ENCODE measurements at places on chromosomes 16 and 17.

DNA sequence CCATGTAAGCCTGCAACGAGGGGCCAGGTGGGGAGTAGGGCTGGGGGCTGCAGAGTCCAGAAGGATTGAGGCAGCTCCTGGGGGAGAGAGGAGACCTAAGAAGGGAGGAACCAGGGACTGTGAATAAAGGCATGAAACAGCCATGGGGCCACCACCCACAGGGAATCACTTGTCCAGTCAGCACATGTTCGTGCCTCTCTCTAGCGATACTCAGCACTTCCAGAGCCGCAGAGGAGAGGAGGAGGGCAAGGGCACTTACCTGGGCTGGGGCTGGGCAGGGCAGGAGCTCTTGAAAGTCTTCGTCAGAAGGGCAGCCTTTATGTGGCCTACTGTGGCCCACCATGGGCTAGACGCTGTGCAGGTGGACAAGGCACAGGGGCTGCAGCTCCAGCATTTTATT is 24.2 kb downstream of the CACNA1G start:
- no peak for DNase-seq

DNA sequence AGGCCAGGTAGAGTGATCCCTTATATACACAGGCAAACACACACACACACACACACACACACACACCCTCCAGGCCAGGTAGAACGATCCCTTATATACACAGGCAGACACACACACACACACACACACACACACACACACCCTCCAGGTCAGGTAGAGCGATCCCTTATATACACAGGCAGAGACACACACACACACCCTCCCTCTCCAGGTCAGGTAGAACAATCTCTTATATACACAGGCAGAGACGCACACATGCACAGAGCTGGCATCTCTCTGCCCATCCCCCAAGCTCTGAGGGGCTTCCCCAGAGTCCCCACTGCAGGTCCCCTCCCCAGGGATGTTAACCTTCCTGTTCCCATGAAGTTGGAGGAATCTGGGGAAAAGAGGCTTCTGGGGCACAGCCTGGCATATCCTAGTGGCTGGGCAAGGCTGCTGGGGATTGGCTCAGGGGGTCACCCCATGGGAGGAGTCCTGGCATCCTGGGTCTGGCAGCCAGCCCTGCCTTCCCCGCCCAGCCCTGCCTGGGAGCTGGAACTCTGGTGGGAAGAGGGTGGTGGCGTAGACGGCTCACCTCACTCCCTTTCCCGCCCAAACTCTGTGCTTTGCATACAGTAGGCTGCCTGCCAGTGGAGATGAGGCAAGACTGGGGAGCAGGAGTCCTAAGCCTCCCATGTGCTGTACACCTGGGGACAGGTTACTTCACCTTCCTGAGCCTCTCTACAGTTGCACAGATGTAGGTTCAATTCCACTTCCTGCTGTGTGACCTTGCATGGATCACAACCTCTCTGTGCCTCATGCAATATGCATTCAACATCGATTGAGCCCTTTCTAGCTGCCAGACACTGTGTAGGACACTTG is 41.8 kb downstream of the TEKT5 start:
- no peak for DNase-seq

DNA sequence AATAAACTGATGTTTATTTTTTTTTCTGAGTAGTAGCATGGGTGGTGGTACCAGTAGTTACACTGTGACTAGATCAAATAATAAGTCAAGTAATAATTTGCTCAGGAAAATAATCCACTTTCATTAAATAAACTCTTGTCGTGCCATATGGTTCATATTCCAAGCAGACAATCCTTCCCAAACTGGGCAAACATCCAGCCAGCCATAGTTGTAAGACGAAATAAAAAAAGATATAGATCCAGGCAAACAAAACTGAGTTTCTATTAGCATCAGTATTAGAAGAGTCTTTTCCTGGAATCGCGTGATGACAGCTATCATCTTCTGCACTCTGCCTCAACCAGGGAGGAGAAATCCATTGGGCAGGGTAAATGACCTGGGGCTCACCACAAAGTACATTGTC is 508.4 kb upstream of the GOT2 start:
- DNase-seq = no peak

GRCh38 chr16:85233516-85233915 is 121.2 kb upstream of the CIBAR2 start:
- no peak for DNase-seq

DNA sequence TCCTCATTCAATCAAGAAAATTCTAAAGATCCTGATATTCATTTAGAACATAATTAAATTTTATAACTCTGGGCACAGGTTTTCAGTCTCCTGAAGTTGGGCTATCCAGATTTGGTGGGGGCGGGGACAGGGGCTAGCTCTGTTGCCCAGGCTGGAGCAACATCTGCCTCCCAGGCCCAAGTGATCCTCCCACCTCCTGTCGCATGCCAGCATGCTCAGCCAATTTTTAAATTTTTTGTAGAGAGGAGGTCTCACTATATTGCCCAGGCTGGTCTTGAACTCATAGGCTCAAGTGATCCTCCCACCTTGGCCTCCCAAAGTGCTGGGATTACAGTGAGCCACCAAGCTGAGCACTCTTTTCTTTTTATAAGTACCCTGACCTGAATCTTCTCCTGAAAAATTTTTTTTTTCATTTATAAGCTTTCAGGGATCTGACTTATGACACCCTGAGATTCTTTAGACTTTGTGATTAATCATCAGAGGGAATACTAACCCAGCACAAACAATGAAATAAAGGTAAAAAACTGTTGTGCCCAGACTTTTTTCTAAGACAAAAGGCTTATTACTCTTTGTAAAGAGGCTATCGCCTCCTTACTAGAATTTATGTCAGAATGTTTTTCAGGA is 62.6 kb downstream of the TUBD1 start:
- no peak for DNase-seq

DNA sequence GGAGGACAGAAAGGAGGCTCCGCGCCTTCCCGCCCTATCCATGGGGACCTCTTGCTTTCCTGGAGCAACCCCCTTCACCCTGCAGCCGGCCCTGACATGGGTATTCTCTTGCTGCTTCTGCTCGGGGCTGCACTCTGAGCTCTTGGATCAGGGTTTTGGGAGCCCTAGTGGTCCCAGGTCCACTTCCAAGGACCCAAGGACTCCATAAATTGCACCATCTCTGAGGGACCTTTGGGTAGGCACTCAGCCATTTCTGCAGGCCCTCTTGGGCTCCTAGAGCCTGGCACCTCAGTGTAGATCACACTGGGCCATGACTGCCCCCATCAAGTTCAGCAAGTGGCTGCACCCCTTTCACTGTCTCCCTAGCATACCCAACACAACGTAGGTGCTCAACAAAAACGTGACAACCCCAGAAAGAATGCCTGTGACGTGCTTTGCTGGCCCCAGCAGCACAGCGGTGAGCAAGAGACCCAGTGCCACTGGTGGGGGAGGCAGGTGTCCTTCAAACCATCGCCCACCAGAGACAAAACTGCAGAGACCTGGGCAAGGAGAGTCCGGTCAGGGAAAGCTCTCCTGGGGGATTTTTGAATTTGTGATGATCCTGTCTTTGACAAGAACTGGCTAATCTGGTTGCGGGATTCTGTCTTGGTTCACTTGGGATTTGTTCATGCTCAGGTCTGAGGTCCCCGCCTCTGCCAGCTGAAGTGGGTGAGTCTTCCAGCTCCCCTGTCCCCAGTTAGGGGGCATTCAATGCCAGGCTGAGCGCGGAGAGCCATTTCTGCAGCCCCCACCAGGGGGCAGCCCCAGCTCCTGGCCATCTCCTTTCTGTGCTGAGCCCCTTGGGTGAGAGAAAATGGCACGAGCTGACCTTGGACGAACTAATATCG is 2.5 kb upstream of the RAB11FIP4 start:
- DNase-seq = no peak

GRCh38 chr16:85612801-85613603 is at the start of gene GSE1:
GSE1 (plus strand) TSS chr16:85613322; CDS start chr16:85613392, 70 bp downstream.
- peak; percentile 70 for DNase-seq

- DNase-seq = no peak
Observed at GRCh38 chr17:81990836-81991683, 13.6 kb downstream of the ASPSCR1 start.

DNA sequence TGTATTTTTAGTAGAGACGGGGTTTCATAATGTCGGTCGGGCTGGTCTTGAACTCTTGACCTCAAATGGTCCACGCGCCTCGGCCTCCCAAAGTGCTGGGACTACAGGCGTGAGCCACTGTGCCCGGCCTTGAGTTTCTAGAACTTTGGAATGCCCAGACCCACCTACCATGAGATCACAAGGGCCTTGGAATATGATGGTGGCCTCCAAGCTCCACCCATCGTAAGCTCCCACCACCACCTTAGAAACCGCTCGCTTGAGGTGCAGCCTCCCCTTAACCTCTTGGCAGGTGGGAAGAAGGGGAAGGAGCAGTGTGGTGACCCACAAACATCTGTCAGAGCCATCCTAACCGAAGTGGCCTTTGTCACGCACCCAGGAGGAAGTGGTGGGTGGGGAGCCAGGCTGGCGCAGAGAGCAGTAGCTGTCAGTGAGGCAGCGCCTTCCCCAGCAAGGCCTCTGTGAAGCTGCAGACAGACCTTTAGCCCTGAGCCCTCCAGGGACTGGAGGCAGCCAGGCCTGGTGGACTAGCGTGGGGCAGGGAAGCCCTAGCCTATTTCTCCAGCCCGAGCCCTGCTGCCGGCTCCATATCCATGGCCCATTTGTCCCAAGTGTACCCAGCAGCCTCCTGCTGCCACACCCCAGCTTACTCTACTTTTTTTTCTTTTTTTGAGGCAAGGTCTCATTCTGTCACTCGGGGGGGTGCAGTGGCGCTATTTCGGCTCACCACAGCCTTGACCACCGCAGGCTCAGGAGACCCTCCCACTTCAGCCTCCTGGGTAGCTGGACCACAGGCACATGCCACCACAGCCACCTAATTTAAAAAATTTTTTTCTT is 13.1 kb upstream of the SEPHS2 start:
- DNase-seq = no peak

DNA sequence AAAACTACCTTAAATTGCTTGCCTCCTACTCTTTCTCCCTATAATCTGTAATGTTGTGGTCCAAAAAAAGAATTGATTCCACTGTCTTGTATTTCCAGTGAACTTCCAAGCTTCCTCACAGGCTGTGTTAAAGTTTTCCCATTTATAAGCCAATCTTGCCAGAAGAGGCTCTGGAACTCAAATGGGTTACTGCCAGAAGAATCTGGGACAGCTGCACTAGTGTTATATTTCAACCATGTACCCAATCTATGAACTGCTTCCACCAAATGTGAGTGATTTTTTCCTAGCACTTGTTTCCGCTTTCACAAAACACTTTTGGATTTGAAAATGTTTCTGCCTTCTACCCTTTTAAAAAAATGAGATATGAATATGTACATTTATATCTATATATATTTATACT is 1.8 kb downstream of the CCDC43 start:
- DNase-seq = no peak

- no peak for DNase-seq
Observed at GRCh38 chr17:965311-965989, 14.1 kb downstream of the NXN start.

DNA sequence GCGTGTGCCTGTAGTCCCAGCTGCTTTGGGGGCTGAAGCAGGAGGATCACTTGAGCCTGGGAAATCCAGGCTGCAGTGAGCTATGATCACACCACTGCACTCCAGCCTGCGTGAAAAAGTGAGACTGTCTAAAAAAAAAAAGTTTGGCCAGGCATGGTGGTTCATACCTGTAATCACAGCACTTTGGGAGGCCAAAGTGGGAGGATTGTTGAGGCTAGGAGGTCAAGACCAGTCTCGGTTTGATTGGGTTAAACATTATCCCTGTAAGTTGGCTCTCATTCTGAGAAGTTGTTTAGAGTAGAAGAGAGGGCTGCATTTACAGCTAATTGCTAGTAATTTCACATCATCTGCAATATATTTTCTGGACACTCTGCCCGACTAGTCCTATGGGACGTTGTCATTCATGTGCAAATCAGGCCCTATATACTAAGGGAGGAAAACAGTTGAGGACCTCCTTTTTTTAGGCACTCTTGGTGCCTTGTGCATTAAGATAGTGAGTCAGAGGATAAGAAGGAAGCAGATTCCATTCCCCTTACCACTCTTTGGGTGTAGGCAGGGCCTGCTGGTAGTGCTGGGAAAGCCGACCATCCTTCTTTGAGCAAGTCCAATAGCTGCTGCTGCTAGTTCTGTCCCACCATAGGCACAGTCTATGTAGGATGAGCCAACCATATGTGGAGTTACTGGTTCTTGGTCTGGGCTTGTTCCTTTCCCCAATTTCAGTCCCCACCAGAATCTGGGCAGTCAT is 18.7 kb downstream of the HMOX2 start:
- no peak for DNase-seq

DNA sequence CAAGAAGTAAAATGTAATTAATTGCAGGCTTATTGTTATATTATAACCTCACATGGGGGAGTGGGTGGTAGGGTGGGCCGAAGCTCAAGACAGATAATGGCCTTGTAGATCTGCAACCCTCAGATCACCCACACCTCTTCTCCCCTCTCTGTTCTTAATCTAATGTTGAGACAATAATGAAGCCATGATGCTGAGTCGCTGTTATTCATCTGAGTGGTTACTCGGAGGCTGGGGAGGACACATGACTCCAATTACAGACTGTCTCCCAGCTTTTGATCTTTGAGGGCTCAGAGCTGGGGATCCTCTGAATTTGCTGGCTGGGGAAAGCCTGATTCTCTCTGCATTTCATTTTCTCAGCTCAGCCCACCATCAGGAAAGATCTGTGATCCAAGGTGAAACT is 275.3 kb downstream of the SHISA9 start:
- no peak for DNase-seq

DNA sequence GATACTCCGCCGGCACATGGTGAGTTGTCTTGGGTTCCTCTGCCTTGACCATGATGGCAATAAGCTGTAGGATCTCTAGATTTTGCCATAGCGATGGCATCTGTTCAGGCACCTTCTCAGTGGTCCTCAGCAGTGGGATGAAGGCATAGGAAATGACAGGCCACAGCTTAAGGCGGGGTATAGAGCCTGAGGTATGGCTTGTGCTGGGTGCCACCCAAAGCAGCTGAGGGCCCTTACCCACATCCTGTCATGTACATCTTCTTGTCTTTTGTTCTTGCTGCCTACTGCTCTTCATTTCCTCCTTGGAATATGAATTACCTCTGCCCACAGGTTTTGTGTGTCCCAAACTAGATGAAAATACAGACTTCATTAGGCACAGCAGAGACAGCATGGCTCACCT is 29.5 kb downstream of the KAT7 start:
- no peak for DNase-seq
